ENCODE measurements at places on chromosomes 13 and 19. TPM values are rescaled to one million over a fixed set of nuclear protein-coding genes. Genes with fewer than 3 reads are reported as not detected.

Gene ZNF285
- total RNA-seq = 7.7 TPM

Gene NTF4
- total RNA-seq = 13.2 TPM

Gene FPR1
- not detected for total RNA-seq

Gene PLPPR3
- 103 TPM for total RNA-seq

Gene CGB1
- not detected for total RNA-seq

Gene RAB11B
- total RNA-seq = 135 TPM

Gene DACT3
- 0.15 TPM for total RNA-seq

Gene CAMSAP3
- 65.9 TPM for total RNA-seq

Gene ZNF560
- total RNA-seq = not detected

Gene MICU2
- 39.1 TPM for total RNA-seq

Gene IL11
- 1.7 TPM for total RNA-seq
